Kasumi-1 (cell line): ENCODE measurements at places on chromosomes 7 and 10.

DNA sequence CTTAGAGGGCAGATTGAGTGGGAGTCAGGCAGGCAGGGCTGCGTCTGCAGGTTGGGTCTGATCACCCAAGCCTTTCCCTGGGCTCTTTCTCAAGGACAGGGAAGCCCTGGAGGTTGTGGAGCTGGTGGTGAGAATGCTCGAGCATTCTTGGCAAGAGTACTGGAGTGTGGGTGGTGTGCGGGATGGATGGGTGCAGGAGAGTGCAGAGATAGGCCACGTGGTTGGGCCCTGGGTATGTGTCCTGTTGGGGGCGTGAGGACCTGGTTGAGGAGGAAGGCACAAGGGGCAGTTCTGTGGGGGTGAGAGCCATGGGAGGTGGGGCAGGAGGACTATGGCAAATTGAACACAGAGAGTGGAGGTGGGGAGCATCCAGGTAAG is 135.9 kb downstream of the PTPN20 start:
- DNase-seq = peak; percentile 59

DNA sequence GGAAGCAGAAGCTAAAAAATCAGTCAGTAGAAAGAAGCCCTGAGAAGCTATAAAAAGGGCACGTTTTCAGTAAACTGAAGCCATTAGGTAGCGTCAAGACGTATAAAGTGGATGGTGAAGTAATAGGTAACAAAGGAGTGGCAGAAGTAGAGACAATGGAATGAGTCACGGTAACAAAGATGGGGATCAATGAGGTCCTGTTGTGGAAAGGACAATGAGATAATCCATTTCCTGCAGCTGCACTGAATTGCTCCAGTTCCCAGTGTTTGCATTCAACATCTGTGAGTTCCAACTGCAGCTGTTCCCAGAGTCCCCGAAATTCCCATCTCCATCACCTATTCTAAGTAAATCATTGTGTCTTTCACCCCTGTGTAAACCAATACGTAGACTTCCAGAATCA is 4.8 kb upstream of the HYCC1 start:
- DNase-seq = no peak

GRCh38 chr10:111128331-111129180 is 51.7 kb downstream of the ADRA2A start:
- peak; percentile 34 for DNase-seq

DNA sequence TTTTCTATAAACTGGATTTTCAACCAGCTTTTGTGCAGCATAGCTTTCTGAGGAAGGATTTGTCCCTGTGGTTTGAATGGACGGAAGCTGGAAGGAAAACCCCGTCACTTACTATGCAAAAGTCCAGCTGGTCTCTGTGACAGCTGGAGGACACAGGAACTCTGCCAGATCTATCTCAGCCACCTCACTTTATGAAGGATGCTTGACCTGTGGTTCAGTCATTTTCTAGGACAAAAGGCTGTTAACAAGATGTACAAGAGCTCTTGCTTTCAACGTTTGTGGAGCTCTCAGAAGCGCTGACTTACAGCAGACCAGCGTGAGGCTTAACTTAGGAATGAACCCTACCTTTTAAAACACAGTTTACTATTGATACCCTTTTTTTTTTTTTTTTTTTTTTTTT is 90.8 kb downstream of the CREM start:
- no peak for DNase-seq

DNA sequence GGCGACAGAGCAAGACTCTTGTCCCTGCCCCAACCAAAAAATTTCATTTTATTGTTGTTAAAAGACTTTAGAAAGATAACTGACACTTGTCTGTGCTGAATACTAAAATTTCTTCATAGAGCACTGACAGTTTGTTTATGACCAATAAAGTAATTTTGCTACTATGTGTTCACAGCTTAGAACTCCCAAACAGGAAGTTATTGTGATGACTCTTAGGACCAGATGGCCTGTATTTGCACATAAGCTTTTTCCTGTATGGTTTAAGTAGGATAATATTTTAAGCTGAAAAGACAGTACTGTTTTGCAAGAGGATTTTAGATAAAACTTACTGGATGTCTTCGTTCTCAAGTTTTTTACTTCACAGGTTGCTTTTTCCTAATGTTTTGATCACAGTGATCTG is 80.7 kb downstream of the MMRN2 start:
- DNase-seq = peak; percentile 89

DNA sequence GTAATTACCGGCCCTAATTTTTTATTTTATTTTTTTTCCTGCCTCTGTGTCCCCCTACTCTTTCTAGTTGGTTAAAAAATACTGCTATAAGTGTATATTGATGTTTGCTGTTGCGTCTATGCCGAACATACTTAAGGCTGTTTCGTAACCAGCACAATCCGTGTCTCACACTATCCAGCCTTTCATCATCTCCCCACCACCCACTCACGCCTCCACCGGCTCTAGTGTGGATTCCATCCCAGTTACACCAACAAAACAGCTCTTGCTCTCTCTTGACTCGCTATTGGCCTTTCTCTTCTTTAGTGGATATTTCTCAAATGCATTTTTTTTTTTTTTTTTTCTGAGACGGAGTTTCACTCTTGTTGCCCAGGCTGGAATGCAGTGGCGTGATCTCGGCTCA is 70.1 kb upstream of the CAMK1D start:
- DNase-seq = no peak

- DNase-seq = no peak
These were observed 30.6 kb downstream of the COL28A1 start for GRCh38 chr7:7504910-7505704.

GRCh38 chr10:101032637-101033224 is 1.7 kb downstream of the SFXN3 start:
- DNase-seq = peak; percentile 87

DNA sequence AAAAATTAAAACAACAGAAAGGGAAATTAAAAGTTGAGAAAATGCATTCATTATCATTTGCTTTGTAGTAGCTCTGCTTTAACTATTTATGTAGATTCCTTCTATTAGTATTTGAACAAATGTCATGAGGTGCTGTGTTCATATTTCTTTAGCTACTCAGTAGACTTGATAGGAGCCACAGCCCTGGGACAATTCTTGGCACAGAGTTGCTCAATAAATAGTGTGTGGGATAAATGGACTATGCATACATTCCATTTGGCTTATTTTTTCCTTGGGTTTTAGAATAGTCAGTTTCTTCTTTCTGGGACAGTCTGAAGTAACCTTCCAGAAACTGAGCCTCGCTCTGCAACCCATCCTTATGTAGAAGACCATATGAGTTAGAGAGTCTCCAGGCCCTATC is 13.4 kb downstream of the RPP30 start:
- DNase-seq = no peak

DNA sequence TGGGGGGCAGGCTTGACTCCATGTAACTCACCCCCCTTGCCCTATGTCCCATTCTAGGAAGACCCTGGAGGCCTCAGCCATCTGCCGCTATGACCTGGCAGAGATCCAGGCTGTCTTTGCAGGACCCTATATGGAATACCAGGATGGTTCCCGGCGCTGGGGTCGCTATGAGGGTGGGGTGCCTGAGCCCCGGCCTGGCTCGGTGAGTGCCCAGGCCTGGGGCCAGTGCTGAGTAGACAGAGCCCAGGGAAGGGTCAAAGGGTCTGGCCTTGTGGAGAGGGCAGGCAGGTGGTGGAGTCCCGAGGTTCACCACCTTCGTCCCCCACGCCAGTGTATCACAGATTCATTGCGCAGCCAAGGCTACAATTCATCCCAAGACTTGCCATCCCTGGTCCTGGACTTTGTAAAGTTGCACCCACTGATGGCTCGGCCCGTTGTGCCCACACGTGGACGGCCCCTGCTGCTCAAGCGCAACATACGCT is 7.5 kb downstream of the MRPL43 start:
- no peak for DNase-seq

DNA sequence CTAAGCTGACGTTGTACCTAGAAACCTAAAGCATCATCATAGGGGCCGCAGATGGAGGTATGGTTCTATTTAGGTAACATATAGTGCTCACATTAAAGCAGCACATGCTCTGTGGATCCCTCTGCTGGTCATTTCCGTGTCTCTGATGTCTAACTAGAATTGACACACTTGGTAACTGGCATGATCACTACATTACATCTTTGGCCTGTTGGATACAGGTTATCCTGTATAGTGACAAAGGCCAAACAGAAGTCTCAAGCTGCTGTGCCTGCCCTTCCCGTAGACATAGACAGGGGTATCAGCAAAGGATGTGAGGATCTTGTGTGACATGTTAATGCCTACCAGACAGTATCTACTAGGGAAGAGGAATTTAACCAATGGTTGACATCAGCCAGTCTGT is 51.2 kb downstream of the KIF5B start:
- DNase-seq = peak; percentile 90

DNA sequence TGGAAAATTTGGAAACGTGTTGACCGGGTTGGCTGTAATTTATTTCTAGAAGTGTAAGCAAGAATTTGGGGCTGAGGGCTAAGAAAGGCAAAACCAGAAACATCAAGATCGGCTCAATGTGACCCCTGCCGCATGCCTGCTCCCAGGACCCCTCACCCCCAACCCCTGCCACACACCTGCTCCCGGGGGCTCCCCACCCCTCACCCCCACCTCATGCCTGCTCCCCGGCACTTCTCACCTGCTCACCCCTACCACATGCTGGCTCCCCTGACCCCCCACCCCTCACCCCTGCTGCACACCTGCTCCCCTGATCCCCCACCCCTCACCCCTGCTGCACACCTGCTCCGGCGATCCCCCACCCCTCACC is 19.0 kb upstream of the CFAP46 start:
- DNase-seq = no peak

DNA sequence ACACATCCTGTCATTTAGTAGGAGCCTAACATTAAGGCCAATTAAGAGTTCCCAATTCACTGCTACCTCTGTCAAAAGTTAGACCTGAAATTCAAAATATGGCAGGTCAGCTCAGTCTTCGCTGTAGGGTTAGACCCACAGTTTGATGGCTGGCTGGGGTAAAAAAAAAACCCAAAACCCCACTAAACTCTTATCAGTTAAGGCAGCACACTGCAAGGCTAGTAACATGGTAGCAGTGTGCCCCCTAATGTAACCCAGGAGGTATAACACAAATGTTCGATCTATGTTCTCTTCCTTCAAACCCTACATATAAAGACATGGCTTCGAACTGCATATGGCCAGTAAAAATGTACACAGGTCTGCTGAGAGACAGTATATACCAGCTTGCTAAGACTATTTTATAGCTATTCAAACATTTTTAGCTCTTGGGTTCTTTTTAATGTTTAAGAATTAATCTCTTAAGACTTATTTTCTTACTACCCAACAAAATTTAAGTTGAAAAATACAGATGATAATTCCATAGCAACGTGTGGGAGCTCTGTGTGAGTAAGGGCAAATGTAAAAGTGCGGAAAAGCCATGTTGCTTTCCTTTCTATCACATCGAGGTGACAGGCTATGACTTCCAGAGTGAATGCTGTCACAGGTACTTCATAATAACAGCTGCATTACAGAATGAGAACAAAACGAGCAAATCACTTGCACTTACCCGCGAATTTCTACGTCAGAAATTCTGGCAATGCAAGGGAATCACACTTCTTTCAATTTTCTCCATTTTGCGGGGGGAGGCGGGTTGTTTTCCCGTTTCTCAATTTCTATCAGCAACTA is 168.4 kb upstream of the IMMP2L start:
- peak; percentile 75 for DNase-seq

- no peak for DNase-seq
These were observed 38.5 kb upstream of the LRRC17 start for GRCh38 chr7:102874166-102874829.

- DNase-seq = peak; percentile 61
These were observed 113.9 kb downstream of the ABLIM1 start for GRCh38 chr10:114544045-114544659.

GRCh38 chr10:17671307-17671706 is 27.4 kb downstream of the STAM start:
- DNase-seq = no peak

DNA sequence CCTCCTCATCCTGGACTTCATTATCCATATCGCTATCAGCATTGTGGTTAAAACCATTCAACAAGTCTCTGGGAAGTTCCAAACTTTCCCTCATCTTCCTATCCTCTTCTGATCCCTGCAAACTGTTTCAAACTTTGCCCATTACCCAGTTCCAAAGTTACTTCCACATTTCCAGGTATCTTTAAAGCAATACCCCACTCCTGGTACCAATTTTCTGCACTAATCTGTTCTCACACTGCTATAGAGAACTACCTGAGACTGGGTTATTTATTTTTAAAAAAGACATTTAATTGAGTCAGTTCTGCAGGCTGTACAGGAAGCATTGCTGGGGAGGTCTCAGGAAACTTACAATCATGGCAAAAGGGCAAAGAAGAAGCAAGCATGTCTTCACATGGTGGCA is 147.3 kb downstream of the ARL4A start:
- DNase-seq = no peak

DNA sequence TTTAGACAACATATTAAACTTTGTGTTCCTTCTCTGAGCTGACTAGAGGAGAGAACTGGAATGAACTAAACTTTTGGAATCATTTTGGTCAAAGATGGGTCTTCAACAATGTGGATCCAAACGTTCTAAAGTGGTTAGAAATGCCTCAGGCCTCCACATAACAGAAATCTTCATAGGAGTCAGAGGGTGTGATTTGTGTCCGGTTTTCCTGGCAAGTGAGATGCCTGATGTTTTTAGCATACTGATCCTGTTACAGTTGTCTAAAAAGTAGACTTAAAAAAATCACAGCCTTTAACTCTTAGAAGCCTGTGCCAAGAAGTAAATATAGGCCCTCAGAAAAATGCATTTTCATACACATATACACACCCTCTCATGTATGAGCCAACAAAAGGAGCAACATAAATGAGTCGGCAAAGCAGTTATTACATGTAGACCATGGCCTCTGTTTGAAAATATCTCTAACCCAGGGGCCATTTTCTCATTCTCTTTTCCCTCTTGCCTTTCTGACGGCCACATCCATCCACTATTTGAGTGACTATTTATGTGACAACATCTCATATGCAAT is 64.5 kb downstream of the ST7 start:
- no peak for DNase-seq

DNA sequence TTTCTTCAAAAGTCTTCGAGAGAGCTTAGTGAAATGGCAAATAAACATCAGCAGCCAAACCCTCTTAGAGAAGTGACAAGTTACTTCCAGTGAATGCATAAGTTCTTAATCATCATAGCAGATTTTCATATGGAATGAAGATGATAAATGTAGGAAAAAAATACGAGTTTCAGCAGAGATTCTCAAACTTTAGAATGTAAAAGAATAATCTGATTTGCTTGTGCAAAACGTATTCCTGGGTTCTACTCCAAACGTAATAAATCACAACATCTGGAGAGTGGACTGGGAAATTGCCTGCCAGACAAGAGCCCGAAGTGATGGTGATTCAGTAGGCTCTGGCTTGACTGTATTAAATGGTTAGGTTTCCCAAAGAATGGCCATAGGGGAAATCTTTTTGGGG is 62.2 kb downstream of the AKR1E2 start:
- DNase-seq = no peak

DNA sequence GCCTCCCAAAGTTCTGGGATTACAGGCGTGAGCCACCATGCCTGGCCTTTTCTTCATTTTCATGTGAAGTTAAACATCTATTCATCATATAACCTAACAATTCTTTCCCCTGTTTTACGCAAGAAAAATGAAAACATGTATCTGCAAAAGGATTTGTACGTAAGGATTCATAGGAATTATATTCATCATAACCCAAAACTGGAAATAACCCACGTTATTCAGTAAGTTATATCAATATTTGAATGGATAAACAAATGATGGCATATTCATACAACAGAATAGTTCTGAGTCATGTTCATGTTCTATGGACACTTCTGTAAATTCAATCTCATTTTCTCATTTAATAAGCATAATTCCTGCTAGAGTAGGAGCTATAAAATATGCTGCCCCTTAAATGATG is 35.2 kb upstream of the CAV2 start:
- no peak for DNase-seq

GRCh38 chr7:36734731-36735130 is 10.4 kb upstream of the AOAH start:
- no peak for DNase-seq

- DNase-seq = peak; percentile 94
These were observed 16.2 kb upstream of the NME8 start for GRCh38 chr7:37832194-37832593.
